ENCODE measurements at places on chromosomes 3 and 15.

- no peak for DNase-seq
These were observed 16.8 kb downstream of the BMF start for GRCh38 chr15:40091861-40092255.

DNA sequence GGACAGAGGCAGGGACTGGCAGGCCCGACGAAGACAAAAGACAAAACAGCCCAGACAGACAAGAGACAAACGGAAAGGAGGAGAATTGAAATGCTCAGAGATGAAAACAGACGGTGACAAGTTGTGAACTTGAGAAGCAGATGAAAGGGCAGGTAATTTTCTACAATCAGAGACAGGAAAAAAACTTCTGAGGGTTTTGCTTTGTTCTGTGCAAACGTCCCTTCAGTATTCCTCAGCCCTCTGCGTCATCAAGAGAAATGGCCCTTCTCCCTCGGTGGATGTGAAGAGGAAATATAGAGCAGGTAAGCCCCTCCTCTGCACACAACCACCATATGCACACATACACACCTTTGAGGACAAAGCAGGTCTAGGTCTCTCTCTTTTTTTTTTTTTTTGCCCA, 206.6 kb downstream of the UACA start:
- DNase-seq, result no peak

DNA sequence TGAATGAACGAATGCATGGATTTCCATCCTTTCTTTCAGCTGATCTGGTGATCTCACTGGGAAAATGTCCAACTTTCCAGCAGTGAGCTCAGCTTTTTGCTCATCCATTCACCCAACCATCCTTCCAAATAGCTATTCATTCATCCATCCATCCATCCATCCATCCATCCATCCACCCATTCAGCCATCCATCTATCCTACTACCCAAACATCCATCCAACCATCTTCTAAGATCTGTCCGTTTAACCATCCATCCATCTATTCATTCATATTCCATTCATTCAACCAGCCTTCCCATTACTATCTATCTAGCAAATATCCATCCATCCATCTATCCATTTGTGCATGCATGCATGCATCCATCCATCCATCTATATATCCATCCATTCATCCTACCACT, 39.4 kb downstream of the WNT7A start:
- DNase-seq, result no peak

GRCh38 chr3:188316723-188317070, 162.7 kb downstream of the LPP start:
- DNase-seq, result no peak

GRCh38 chr15:80426316-80426715, 22.1 kb downstream of the ARNT2 start:
- no peak for DNase-seq

DNA sequence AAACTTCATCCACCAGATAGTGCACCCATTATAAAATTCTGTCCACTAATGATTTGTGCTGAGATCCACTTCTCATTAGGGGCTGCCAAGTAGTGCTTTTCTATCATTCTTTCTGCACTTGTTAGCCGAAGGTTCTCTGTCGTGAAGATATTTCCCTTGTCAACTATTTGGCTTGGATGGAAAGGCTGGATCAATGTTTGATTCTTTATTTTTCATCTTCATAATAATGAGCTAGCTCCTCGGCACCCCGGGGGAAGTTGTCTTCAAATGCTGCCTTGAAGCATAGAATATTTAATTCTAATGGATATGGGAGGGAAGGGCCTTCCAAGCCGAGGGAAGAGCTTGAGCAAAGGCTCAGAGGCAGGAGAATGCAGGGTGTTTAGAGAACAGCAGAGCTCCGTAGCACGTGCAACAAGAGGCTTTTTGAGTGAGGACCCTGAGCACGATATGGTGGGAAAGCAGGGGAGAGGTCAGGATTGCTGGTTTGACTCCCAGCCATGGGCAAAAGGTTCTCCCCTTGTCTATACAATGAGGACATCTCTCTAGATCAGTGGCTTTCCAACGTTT, 16.3 kb upstream of the MUC20 start:
- DNase-seq, result no peak

GRCh38 chr15:25251700-25252390, 187.0 kb downstream of the UBE3A start:
- no peak for DNase-seq

GRCh38 chr15:77002436-77002835, 7.5 kb downstream of the PSTPIP1 start:
- no peak for DNase-seq

GRCh38 chr3:195823999-195824398, 12.3 kb upstream of the MUC4 start:
- DNase-seq, result no peak

- no peak for DNase-seq
These were observed 95.7 kb downstream of the HHLA2 start for GRCh38 chr3:108391917-108392593.

DNA sequence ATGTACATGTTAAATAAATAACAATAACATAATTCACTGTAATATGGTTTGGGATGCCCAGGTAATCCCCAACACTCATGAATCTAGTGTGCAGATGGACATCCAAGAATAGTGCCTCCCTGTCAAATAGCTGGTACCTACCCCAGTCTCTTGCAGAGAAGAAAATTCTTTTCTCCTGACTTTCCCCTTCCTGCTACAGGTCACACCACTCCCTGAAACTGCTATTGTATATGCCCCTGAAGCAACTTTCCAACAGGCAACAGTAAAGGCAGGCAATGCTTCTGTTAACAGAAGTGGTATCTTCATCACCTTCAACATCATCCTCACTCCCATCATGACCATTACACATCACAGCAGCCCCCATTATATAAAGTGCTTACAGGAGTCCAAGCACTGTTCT, 431.6 kb downstream of the MAGI1 start:
- no peak for DNase-seq

GRCh38 chr15:99414755-99415731, 150.7 kb upstream of the MEF2A start:
- DNase-seq, result no peak

- no peak for DNase-seq
These were observed 30.8 kb downstream of the IFT122 start for GRCh38 chr3:129470861-129471260.

GRCh38 chr3:190229632-190230424, 92.4 kb downstream of the CLDN1 start:
- no peak for DNase-seq

GRCh38 chr3:114034211-114034610, 22.1 kb downstream of the CCDC191 start:
- no peak for DNase-seq

DNA sequence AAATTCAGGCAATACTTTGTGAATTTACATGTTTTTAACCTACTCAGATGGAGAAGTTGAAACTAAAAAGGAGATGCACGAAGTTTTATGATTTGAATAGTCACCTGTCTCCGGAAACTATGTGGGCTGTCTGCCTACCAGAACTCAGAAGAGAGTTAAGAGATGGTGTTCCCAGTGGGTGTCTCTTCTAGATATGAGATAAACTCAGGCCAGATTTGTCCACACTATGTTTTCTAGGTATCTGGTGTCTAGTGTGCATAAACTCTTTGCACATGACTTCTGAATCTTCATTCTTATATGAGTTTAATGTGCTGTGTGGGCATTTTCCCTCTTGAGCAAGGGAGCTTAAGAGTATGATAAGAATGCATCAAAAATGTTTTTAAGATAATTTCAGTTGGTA, 222.8 kb downstream of the FOXP1 start:
- DNase-seq, result no peak

GRCh38 chr3:59800481-59800880, 750.7 kb upstream of the CFAP20DC start:
- DNase-seq, result no peak

DNA sequence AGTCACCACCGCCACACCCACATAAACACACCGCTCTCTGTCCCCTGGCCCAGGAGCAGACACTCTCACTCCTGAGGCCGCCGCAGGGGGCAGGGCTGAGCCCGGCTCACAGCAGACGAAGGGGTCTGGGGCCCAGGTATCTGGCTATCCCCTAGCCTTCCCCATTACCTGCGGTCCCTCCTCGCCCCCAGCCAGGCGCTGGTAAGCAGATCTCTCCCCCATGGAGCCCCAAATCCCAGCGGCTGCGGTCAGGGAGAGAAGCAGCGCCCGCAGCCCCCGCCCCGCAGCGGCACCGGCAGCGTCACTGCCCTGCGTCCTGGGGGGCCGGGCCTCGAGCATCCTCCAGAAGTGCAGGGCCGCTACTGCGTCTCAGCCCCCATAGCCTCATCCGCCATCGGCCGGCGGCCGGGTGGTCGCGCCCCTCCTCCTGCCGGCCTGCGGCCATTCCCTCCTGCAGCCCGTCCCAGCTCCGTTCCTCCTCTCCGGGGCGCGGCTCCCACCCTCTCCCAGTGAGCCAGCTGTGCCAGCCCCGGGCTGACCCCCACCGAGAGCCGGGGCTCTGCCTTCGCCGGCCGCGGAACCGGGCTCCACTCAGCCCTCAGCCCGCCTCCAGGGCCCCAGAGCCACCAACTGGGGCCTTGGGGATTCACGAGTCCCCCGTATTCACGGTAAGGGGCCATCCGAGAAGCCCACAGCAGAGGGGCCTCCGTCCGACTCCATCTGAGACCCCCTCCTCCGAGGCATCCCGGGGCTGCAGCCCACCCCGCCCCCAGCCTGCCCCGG, 13.1 kb downstream of the TNK2 start:
- peak; percentile 73 for DNase-seq

DNA sequence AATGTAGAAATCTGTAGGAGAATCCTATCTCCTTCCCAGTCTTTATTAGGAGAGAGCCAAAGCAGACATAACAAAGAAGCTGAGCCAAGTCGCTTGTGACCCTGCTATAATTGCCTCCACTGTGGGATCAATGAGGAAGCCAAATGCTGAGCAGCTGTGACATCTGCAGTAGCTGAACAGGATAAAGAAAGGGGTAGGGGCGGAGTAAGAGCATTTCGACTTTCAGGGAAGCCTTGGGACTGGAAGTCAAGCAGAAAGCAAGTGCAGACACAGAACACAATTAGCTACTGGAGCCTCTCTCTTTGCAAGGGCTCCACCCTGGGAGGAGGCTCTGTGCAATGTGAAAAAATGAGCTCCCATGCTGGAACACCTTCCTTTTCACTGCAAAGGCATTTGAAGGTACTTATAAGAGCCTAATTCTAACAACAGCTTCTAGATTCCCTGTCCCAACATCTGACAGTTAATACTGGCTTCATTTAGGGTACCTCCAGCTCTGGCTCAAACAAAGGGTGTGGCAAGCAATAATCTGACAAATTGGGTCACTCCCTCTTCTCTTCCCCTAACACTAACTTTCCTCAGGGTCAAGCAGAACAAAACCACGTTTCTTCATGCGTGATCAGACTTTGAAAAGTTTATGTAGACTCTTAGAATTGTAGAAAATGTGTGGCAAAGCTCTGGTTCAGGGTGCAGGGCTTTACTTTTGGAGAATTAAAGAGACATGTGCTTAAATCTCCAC, 166.4 kb downstream of the CADPS start:
- DNase-seq, result no peak

GRCh38 chr3:110344897-110345767, 726.5 kb upstream of the NECTIN3 start:
- no peak for DNase-seq

GRCh38 chr3:32954506-32954905, 3.1 kb downstream of the CCR4 start:
- DNase-seq, result no peak

Measured in activated CD4-positive, alpha-beta memory T cell treated with anti-CD3 and anti-CD28 coated beads, Interleukin-2, amount 10 ng/mL, durations not matched to agents 7 days and 5 days (primary cell).